ENCODE measurements at places on chromosomes 7 and 10.

- DNase-seq = no peak
These were observed 59.3 kb upstream of the NMT2 start for GRCh38 chr10:15227611-15228372.

GRCh38 chr7:101121991-101122932, 4.6 kb upstream of the SERPINE1 start:
- peak; percentile 97 for DNase-seq

DNA sequence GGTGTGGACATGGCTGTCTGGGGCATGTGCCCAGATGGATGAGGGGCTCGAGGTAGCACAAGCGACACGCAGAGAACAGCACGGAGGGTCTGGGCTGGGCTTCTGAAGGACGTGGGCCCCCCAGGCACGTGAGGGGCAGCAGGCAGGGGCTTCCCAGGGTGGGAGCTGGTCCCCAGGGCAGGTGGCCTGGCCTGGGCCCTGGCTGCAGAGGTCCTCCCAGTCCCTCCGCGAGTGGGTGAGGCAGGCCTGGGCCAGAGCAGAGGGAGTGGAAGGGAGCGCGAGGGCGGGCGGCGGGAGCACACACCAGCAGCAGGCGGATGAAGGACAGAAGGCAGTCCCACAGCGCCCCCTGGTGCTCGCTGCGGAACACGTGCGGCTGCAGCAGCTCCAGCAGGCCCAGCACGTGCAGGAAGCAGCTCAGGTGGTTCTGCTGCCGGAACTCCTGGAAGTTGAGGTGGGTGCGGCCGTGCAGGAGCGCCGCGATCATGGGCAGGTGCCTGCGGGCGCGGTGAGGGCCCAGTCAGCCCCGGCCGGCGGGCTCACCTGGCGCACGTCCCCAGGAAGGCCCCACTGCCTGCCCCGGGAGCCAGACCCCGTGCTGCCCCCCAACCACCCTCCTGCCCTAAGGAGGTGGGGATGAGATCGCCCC, 14.7 kb upstream of the MICALL2 start:
- DNase-seq = peak; percentile 90

DNA sequence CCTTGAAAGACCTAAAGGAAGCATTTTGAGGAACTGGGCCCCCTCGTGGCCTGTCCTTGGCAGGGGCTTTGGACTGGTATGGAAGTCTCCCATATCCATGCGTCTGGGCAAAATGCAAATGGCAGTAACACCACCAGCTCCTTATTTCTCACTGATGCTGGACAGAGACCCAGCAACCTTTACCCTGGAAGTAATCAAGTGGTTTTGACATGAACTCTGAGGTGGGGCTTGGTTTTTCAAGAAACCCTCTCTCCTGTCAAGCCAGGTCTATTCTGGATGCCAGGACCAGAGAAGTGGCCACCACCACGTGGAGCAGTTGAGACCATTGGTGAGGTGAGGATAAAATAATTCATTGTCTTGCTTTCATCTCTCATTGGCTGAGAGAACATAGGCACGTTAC, 84.4 kb downstream of the OTUD1 start:
- no peak for DNase-seq

- no peak for DNase-seq
These were observed 126.6 kb downstream of the SORBS1 start for GRCh38 chr10:95434583-95434982.

DNA sequence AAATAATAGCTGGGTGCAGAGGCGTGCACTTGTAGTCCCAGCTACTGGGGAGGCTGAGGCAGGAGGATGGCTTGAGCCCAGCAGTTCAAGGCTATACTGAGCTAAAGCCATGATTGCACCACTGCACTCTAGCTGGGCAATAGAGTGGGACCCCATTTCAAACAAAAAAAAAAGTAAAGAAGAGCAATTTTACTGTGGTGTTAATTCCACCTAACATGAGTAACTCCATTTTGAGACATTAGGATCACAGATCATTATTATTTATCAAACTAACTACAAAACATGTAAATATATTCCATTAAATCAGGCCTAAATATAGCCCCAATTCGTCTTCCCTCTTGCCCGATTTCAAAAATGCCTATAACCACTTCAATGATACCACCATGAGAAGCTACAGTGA, 104.8 kb upstream of the TRIM24 start:
- no peak for DNase-seq

Measured in coronary artery (tissue), 2 donors.